ENCODE measurements at places on chromosomes 1 and 21.

DNA sequence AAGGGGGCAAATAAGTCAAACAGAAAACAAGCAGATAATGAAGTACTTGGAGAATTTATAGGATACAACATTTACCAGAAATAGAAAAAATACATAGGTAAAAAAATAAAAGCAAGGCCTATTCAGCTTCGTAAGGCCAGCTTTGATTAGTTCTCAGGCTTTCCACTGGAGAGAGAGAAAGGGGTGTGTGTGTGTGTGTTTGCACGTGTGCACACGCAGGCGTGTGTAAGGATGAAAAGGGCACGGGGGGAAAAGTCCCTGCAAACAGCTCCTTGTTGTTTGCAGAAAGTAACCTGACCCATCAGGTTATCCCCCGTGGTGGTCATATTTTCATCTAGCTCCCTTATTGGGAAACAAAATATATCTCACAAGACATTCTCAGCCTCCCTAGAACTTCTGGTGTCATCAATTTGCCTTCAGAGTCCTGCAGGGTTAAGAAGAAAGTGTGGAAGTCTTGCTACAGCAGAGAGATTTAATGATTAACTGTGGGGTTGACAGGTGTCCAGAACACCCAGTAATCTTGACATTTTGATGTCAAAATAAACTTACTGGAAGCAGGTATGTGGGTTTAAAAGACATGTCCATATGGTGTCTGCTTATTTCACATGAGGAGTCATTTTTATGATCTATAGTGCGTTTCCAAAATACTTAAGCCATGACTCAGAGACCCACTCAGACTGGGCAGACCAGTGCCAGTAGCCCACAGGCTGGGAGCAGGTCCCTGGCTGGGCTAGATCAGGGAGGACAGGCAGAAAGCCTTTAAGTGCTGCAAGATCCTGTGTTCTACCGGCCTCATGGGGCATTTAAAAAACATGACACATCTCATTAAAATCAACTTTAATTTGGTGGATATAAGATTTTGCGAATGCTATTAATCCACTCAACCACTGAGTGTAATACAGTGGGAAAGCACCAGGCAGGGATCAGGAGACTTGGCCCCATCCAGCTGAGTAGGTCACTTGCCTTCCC, 487.6 kb upstream of the CAMK1G start:
- DNase-seq, result no peak

- DNase-seq, result no peak
Observed at GRCh38 chr1:171515299-171515698, 30.0 kb downstream of the PRRC2C start.

GRCh38 chr21:27808923-27809322, 842.0 kb upstream of the ADAMTS5 start:
- no peak for DNase-seq

- peak; percentile 17 for DNase-seq
Observed at GRCh38 chr1:232432313-232432712, 197.6 kb downstream of the SIPA1L2 start.

DNA sequence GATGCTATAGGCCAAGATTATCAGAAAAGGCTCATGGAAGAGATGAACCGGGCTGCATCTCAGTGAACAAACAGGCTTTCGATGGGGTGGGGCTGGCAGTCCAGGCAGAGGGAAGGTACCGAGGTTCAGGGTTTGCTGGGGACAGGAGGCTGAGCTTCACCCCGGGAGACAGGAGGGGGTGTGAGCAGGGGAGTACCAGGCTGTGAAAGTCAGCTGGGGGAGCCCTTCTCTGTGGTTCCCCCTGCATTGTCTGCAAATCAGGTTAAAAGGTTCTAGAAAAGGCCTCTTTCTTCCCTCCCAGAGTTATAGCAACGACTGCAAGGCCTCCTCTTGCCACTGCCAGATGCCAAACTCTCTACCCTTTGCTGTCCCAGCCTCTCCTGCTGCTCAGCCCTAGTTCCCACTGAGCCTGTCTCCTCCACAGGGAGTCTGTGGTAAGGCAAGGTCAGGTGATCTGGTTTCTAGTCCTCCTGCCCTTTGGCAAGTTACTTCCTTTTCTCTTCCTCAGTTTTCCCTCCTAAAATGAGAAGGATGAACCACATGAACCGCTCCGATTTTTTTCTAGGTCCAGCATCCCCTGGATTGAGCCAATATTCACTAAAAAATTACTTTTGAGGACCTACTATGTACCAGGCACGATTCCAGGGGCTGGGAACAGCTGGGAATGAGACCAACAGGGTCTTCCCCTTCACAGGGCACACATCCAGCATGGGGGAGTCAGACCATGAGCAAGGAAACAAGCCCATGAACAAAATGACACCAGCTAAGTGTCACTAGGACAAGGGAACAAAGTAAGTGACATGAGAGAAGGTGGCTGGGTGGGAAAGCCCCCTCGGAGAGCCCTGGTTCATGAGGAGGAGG, 7.2 kb downstream of the LAD1 start:
- DNase-seq, result no peak

GRCh38 chr1:6635161-6635909, 10.7 kb downstream of the THAP3 start:
- no peak for DNase-seq

DNA sequence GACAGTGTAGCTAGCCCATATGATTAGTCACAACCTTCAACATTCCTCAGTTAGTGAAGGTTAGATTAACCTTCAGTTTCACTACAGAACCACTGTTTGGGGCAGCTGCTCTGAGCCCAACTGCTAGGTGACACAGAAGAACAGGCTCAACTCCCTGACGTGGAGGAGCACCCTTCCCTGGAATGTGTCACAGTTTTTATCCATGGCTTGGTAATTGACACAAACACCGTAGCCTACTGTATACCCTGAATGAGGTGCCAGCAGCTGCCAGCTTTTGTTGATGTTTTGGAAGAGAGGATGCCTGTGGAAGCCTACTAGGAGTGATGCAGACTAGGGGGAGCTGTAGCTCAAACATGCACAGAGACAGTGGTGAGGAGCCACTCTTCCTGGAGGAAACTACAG, 56.6 kb upstream of the CR2 start:
- no peak for DNase-seq

GRCh38 chr1:87335175-87335884, 6.7 kb downstream of the LMO4 start:
- peak; percentile 43 for DNase-seq

DNA sequence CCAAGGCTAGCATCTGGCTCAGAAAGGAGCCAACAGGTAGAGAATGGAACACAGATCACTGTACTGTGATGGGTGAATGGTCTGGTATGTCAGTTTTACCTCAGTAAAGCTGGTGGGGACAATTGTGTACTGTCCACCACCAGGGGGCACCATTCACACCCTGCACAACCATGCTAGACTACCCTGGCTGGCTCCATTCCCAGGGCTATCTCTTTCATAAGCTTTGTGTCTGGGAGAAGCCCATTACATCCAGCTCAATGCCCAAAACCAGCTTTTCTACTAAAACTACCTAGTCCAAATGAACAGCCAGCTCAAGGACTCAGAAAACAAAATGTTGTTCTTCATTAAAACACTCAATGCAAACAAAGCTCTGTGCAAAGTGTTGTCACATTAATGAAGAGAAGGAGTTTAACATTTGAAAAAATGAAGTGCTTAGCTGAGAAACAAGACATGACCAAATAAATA, 62.0 kb upstream of the RASAL2 start:
- DNase-seq, result peak; percentile 79

- no peak for DNase-seq
Observed at GRCh38 chr1:246790364-246790763, 66.2 kb downstream of the SCCPDH start.
